ENCODE measurements at places on chromosomes 16 and 17.

GRCh38 chr17:61587807-61588660, 3.0 kb downstream of the NACA2 start:
- DNase-seq, result no peak

- no peak for DNase-seq
Observed at GRCh38 chr16:89921702-89922476, 1.3 kb upstream of the TUBB3 start.

GRCh38 chr17:66665194-66665593, 169.7 kb upstream of the CACNG5 start:
- no peak for DNase-seq

DNA sequence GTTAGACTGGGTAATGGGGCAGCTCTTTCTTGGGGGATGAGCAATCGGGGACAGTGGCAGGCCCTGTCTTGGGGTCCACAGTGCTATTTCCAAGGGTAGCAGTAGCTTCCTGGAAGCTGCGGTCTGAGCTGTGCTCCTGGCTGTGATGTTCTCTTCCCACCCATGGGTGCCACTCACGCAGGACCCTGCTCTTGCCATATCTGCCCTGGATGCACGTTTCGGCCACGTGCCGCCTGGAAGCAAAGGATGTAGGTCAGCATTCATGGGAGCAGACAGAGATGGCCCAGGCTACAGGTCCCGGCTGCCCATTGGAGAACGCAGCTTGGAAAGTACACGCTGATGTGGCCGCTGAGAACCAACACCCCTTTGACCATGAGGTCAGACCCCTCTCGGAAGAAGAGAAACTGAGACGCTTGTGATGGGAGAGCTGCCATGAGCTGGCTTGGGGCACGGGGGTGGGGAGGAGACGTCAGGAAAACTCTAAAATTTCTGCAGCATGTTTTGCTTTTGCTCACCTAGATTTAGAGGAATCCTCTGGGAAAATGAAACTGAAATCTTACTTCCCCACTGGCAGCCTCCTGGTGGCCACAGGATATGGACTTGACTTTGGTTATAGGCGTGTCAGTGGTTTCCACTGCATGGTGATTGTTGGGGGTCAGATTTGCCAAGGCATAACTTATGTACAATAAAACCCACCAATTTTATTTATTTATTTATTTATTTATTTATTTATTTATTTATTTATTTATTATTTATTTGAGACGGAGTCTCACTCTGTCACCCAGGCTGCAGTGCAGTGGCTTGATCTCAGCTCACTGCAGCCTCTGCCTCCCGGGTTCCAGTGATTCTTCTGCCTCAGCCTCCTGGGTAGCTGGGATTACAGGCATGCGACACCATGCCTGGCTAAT, 36.2 kb upstream of the IRF8 start:
- no peak for DNase-seq

DNA sequence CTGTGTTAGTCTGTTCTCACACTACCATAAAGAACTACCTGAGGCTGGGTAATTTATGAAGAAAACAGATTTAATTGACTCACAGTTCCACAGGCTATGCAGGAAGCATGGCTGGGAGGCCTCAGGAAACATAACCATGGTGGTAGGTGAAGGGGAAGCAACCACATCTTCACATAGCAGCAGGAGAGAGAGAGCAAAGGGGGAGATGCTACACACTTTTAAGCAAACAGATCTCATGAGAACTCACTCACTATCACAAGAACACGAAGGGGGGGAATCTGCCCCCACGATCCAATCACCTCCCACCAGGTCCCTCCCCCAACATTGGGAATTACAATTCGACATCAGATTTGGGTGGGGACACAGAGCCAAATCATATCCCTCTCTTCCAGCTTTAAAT, 31.8 kb upstream of the NXPH3 start:
- no peak for DNase-seq

DNA sequence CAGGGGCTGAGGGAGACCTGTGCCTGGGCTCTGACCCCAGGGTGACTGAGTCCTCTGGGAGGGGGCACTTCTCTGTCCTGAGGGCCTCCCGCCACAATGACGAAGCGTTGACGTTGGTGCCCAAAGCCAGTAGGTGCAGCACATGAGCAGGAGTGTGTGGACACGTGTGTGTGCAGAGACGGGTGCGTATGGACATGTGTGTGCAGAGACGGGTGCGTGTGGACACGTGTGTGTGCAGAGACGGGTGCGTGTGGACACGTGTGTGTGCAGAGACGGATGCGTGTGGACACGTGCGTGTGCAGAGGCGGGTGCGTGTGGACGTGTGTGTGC, 726 bp upstream of the CD7 start:
- DNase-seq, result no peak

GRCh38 chr16:73163238-73163815, 115.4 kb upstream of the ZFHX3 start:
- no peak for DNase-seq

DNA sequence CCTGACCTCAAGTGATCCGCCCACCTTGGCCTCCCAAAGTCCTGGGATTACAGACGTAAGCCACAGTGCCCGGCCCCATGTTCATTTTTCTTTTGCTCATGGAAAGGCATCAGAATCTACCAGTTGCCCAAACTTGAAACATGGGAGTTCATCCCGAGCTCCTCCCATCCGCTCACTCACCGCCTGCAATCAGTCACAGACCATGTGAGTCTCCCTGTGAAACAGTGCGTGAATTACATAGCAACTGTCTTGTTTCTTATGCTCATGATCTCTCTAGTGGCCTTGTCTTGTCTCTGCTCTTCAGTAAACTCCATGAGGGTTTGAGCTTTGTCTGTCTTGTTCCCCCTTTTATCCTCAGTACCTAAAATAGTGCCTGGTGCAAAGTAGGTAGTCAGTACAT, 52.1 kb upstream of the TNRC6A start:
- DNase-seq, result no peak

DNA sequence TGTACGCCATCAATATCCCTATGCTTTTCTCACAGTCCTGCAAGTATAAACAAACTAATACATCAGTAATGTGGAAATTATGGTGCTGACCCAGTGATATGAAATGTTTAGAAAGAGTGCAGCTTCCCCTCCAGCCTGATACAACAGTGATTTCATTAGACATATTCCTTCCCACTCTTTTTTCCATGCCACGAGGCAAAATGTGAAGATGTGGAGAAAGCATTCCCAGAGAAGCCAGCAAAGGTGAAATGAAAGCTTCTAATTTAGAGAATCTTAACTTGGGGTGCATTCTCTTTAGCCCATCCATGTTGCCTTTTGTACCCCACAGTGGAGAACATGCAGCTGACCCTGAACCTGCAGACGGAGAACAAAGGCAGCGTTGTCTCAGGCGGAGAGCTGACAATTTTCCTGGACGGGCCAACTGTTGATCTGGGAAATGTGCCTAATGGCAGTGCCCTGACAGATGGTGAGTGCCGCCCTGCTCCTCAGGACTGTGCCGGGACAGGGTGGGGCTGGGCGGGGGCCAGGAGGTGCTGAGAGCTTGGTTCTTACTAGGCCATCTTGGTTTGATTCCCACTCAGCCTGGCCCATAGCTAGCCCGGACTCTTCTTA, 77.8 kb downstream of the WWP2 start:
- no peak for DNase-seq

DNA sequence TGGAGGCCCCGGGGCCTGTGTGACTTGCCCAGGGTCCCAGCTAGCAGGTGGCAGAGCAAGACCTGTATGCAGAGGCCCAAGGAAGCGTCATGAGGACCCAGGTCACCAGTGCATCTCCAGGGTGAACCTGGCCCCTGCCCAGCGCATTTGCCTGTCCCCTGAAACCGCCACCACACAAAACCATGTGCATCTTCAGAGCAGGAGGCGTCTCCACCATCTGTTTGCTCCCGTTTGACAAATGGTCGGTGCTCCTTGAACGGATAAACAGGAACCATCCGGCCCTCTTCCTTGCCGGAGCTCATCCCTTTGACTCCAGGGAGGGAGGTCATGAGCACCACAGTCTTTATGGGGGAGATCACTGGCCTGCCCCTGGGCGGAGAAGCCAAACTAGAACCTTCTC, 62.5 kb downstream of the JPH3 start:
- DNase-seq, result no peak

- no peak for DNase-seq
Observed at GRCh38 chr17:27379888-27380533, 76.2 kb upstream of the KSR1 start.

DNA sequence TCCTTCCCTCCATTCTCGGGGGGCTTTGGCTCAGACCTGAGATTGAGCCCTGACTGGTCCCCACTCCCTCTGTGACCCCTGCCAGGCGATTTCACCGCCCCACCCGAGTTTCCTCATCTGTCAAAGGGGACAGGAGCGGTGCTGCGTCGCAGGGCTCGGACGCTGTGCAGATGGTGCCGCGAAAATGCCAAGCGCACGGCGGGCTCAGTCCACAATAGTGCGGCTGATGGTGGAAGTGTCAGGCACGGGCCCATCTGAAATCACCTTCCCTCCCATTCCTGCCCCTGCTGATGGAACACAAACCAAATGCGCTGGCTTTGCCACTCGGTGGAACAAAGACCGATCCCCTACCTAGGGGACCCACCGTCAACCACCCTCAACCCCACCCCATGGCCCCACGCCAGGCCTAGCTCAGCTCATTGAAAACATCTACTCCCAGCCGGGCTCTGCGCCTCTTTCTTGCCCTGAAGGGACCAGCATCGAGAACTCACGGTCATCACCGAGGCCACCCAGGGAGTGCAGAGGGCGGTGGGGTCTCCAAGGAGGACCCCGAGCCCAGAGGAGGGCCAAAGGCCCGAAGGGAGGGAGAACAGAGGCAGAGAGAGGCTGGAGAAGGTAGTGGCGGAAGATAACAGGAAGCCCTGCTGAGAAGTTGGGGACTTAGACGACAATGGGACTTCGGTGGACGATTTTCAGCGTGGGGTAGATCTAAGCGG, 1.4 kb downstream of the CARHSP1 start:
- no peak for DNase-seq

GRCh38 chr17:45262516-45263476, 902 bp upstream of the SPATA32 start:
- DNase-seq, result no peak

Measured in NCI-H2029 treated with DMSO at 0.1 percent for 48 hours (cell line).